Activated naive CD4-positive, alpha-beta T cell treated with anti-CD3 and anti-CD28 coated beads, Interleukin-2, amount 10 ng/mL, durations not matched to agents 7 days and 5 days (primary cell): ENCODE measurements at places on chromosomes 2 and 18.

- no peak for DNase-seq
These were observed 57.7 kb downstream of the ROCK2 start for GRCh38 chr2:11286749-11287148.

DNA sequence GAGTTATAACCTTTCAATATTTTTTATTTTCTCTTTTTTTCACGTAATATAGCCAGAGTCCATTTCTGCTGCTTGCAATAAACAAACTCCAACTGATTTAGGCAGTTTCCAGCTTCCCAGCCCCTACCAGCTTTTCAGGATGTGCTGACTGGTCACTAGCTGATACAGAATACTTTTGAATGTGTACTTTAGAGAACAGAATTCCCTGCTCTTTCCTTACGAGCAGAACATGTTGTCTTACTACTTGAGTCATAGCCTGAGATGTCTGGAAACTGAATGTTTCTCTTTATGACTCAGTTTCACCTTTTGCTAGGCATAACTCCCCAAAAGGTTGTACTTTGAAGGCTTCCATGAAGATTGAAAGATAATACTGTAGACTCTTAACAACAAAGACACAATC, 44.5 kb upstream of the KCNE4 start:
- no peak for DNase-seq

DNA sequence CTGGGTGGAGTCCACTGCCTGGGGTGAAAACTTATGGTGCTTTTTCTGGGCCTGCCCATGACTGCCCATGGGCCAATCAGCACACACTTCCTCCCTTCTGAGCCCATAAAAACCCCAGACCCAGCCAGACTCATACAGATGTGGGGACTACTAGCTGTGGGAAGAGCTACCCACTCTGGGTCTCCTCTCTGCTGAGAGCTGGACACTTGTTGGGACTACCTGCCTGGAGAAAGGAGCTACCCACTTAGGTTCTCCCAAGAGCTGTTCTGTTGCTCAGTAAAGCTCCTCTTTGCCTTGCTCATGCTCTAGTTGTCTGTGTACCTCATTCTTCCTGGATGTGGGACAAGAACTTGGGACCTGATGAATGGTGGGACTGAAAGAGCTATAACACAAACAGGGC, 119.6 kb upstream of the SLC38A11 start:
- DNase-seq, result no peak

DNA sequence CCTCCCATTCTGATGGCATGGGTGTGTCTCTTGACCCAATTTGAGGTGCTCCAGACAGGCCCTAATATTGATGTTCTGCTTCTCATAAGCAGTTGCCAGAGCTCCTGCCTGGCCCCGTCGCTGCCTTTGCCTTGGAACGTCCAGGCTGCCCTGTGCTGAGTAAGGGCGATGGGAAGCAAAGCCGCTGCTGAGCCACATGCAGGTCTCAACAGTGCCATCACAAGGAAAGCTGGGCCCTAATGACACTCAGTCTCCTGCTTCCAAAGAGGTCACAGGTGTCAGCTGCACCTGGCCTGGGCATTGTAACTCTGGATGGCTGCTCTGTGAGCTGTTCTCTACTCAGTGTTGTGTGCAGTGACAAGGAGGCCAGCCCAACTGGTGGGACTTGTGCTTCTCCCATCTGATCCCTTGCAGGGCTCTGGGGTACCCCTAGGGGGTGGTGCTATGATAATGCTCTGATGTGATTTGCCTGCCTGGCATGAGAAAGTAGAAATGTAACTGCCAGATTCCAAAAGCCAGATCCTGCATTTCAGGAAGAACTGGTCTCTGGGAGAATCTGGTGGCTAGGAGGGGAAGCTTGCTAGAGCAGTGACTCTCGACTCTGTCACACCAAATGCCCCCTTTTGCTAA, 8.7 kb downstream of the TTC39C start:
- DNase-seq, result no peak

DNA sequence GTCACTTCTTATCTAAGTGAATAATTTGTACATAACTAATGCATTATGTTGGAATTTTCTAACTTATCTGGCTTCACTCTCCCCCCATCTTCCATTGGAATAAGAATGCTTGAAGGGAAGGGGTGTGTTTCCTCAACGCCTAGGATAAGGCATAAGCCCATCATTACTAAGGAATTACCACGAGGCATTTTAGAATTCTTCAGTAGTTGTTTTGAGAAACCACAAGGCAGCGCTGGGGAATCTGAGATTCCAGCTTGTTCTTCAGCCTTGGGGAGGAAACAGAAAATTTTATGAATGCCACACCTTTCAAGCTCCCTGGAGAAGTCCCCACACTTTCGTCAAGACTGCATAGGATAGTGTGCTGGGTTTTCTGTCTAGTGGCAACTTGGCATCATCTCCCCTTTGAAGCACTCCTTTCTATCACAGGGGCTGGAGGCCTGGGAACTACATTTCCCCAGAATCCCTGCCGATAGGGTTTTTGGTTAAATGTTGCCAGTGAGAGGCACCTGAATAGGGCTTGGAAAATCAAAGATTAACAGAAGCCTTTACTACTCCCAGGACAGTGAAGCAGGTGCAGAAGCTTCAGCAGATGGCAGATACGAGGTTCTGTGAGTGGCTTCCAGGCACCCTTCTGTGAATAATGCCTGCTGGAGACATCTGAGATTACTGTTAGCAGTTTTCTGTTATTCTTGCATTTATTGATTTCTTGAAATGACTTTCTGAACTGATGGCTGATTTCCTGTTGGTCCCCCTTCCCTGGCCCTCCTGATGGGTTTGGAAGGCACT, 192.7 kb upstream of the REV1 start:
- DNase-seq, result no peak

DNA sequence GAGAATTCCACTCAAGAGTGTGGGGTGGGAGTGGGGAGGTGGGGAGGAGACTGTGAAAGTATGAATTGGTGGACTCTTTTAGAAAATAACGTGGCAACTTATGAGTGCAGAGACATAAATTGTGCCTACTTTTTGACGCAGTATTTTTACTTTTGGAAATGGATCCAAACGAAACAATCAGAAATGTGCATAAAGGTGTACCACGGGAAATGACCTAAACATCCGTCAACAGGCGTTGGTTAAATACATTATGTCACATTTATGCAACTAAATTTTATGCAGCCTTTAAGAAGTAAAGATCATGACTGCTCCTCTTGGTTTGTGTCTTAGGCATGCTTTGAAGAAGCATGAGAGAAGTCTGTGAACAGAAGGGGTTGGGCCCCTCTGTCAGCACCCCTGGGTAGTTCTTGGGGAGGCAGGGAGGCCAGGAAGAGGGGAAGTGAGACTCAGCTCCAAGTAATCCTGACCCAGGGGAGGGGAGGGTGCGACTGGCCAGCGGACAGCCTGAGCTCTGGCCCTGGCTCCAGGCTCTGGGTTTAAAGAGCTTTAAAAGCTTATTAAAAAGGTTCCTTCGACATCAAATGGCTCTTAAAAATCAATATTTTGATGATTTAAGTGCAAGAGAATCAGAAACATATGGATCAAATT, 126.4 kb upstream of the HAAO start:
- no peak for DNase-seq

DNA sequence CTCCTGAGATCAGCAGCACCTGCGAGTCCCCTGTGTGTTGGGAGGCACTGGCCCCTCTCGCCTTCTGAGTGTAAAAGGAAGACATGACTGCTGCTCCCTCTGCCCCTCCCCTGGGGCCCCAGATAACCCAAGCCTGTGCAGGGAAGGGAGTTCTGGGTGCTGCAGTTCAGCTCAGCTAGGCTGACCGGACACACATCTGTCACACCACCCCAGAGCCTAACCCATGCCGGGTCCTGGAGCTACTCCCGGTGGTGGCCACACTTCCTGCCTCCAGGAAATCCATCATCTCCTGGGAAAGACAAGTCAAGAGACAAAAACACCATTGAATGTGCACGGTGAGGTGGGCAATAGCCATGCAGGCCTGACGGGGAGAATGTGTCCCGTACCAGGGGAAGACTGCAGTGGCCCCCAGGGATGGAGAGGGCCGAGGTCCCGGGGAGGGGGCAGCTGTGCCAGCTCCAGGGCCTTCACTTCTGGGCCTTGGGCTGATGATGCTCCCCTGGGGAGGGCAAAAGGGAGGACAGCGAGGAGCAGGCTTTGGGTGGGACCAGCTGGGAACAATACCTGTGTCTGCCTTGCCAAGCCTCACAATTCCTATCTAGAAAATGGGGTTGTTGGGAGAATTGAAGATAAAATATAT, 210.6 kb downstream of the TFCP2L1 start:
- DNase-seq, result no peak
